Activated naive CD4-positive, alpha-beta T cell treated with anti-CD3 and anti-CD28 coated beads, Interleukin-2, amount 10 ng/mL, durations not matched to agents 7 days and 5 days (primary cell): ENCODE measurements at places on chromosomes 1 and 21.
A peak's percentile ranks its signal among the peaks of the same experiment; 100 is the strongest.

- no peak for DNase-seq
- no peak overlapping the region for H3K4me3 ChIP-seq
- H3K36me3 ChIP-seq: peaks cover 2% of the 10 kb centered on the region
- H3K27me3 ChIP-seq: peaks cover 23% of the 10 kb centered on the region
- H3K4me1 ChIP-seq: peaks cover 20% of the 10 kb centered on the region
- no peak overlapping the region for H3K27ac ChIP-seq
Measured at GRCh38 chr1:246708166-246708565, 16.0 kb upstream of the SCCPDH start.

GRCh38 chr1:33161061-33161681 lies 20.7 kb downstream of the TRIM62 start:
- DNase-seq: no peak
- peaks cover 6% of the 10 kb centered on the region for H3K36me3 ChIP-seq
- H3K27ac ChIP-seq: no peak overlapping the region
- no peak overlapping the region for H3K4me3 ChIP-seq

DNA sequence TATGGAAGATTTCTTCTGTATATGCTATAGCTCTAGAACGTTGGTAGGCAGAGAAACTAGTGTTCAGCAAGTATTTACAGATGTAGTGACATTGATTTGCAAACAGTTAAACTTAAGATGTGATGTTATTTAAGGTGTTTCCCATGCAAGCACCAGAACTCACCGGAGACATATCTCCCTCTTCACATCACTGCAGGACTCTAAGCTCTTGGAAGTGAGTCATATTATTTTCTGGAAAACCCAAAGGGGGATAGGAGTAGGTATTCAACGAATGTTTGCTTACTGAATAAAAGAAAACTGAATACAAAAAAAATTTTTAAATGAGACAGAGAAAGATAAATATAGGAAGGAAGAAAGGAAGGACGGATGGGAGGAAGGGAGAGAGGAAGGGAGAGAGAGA lies 25.0 kb downstream of the RGS4 start:
- H3K27me3 ChIP-seq: peaks cover 4% of the 10 kb centered on the region
- no peaks in the 10 kb centered on the region for H3K36me3 ChIP-seq
- no peaks in the 10 kb centered on the region for H3K4me1 ChIP-seq
- DNase-seq: no peak
- no peak overlapping the region for H3K4me3 ChIP-seq

DNA sequence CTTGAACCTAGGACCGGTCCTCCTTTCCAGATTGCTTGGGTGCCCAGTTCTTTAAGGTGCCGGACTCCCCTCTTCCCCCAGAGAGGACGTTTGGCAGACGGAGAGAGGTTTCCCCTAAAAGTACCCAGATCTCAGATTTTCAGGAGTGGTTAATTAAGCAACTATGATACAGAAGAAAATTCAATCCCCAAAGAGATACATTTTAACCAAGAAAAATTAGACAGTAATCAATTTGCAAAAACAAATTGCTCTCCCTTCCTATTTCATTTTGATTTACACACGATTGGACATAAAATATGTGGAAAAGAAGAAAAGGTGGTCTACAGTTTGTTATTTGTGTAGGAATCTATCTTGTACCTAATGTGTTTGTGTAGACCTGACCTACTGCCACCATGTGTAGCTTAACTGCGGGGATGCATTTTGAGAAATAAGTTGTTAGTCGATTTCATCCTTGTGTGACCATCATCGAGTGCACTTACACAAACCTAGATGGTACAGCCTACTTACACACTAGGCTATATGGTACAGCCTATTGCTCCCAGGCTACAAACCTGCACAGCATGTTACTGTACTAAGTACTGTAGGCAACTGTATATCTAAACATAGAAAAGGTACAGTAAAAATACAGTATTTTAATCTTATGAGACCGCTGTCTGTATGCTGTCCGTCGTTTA lies 755 bp downstream of the RPAP2 start:
- H3K27ac ChIP-seq: peak overlapping the region; percentile 95
- H3K27me3 ChIP-seq: no peaks in the 10 kb centered on the region
- DNase-seq: no peak
- H3K4me3 ChIP-seq: peak overlapping the region; percentile 90
- H3K4me1 ChIP-seq: peaks cover 46% of the 10 kb centered on the region
- H3K36me3 ChIP-seq: peaks cover 34% of the 10 kb centered on the region

DNA sequence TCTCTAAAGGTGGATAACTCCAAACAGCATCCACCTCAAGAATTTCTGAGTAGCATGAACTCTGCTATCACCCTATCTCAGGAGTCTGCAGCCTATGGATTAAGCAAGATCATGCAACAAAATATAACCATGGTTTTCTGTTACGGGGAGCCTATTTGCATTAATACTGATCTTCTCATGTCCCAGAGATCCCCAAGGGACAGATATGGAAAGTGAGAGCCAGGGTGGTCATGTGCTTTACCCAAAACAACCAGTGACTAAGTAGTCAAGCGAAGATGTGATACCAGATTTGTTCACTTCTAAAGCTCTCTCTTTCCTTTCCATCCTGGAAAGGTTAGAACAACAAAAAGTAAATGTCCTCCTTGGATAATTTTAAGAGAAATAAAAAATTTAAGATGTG lies 125.1 kb downstream of the PRRX1 start:
- no peaks in the 10 kb centered on the region for H3K4me1 ChIP-seq
- no peaks in the 10 kb centered on the region for H3K36me3 ChIP-seq
- H3K4me3 ChIP-seq: no peak overlapping the region
- H3K27me3 ChIP-seq: no peaks in the 10 kb centered on the region
